ENCODE measurements at places on chromosomes 6 and 20. TPM values are rescaled to one million over a fixed set of nuclear protein-coding genes. Genes with fewer than 3 reads are reported as not detected.

GRCh38 chr20:61445741-61446140 is 193.7 kb downstream of the CDH4 start:
- H3K27me3 ChIP-seq, result no peaks in the 10 kb centered on the region
- no peaks in the 10 kb centered on the region for H3K4me1 ChIP-seq
- DNase-seq, result no peak
- H3K36me3 ChIP-seq, result no peaks in the 10 kb centered on the region

CENPQ gene
- total RNA-seq, result 17.3 TPM

- no peak overlapping the region for H3K4me3 ChIP-seq
- no peak overlapping the region for H3K27ac ChIP-seq
Observed at GRCh38 chr6:151961809-151962208, 154.3 kb downstream of the ESR1 start.

OR2H2 gene
- not detected for total RNA-seq

- H3K4me3 ChIP-seq, result no peak overlapping the region
- no peak overlapping the region for H3K27ac ChIP-seq
- H3K4me1 ChIP-seq, result peaks cover 49% of the 10 kb centered on the region
Observed at GRCh38 chr6:151400473-151400872, 9.1 kb upstream of the ZBTB2 start.

GRCh38 chr20:63532449-63532971 is 4.7 kb downstream of the PTK6 start:
- DNase-seq, result no peak
- no peaks in the 10 kb centered on the region for H3K27me3 ChIP-seq
- H3K36me3 ChIP-seq, result no peaks in the 10 kb centered on the region
- H3K4me3 ChIP-seq, result no peak overlapping the region
- no peak overlapping the region for H3K27ac ChIP-seq

- no peaks in the 10 kb centered on the region for H3K4me1 ChIP-seq
- no peaks in the 10 kb centered on the region for H3K27me3 ChIP-seq
- no peak for DNase-seq
- no peaks in the 10 kb centered on the region for H3K36me3 ChIP-seq
- H3K27ac ChIP-seq, result no peak overlapping the region
Observed at GRCh38 chr6:128569732-128570679, 49.6 kb upstream of the PTPRK start.

DNA sequence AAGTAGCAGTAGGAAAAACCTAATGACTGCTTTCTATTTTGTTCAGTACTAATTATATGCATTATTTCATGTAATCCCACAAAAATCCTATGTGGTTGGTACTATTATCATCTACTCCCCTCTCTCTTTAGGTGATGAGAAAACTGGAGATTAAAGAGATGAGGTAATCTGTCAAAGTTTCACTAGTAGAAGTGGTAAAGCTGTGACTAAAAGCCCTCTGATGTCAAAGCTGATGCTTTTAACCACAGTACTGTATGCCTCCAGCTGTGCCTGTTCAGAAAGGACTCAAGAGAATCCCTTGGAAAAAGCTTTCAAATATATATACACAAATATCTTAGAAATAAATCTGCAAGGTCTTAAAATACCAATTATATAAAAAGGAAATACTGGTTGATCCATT is 38.0 kb downstream of the PHIP start:
- H3K36me3 ChIP-seq, result peaks cover 6% of the 10 kb centered on the region
- no peak overlapping the region for H3K4me3 ChIP-seq
- H3K4me1 ChIP-seq, result peaks cover 13% of the 10 kb centered on the region
- no peak for DNase-seq

DNA sequence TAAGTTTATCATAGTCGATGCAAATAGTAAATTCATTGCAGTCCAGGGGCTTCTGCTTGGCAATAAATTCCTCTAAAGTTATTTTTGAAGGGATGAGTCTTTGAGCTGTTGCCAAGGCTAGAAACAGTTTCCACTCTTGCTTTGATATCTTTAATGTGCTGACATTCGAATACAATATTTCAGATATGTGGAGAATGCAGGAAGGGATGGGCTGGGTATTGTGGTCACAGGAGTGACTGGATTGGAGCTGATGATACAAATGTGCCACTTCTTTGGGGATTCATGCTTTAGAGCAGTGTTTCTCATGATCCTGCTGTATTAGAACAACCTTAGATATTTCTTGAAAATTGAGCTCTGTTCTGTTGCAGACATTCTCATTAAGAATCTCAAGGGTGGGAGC is 139.0 kb downstream of the PRDM13 start:
- no peaks in the 10 kb centered on the region for H3K4me1 ChIP-seq
- no peak overlapping the region for H3K27ac ChIP-seq
- H3K36me3 ChIP-seq, result no peaks in the 10 kb centered on the region
- DNase-seq, result no peak
- H3K4me3 ChIP-seq, result no peak overlapping the region

BPIFB1 gene
- total RNA-seq, result not detected

PYGB gene
- 35.7 TPM for total RNA-seq

HTR1E gene
- total RNA-seq, result not detected

DNA sequence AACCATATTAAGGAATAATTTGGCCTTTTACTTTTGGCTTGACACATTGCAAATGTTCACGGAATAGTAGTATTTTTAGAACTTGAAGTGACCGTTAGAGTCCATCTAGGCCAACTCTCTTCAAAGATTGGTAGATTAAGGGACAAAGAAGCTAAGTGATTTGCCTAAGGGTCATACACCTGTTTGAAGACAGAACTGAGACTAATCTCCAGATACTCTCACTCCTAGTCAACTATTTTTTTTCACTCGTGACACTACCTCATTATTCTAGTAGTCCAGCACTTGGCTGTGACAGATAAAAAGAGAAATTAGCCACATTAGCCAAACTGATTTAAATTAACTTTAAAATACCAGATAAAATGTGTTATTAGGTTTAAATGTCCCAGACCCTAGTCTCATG is 10.6 kb downstream of the ACSS2 start:
- peaks cover 13% of the 10 kb centered on the region for H3K4me1 ChIP-seq
- no peaks in the 10 kb centered on the region for H3K27me3 ChIP-seq
- peaks cover 3% of the 10 kb centered on the region for H3K36me3 ChIP-seq
- no peak for DNase-seq
- H3K27ac ChIP-seq, result no peak overlapping the region

DNA sequence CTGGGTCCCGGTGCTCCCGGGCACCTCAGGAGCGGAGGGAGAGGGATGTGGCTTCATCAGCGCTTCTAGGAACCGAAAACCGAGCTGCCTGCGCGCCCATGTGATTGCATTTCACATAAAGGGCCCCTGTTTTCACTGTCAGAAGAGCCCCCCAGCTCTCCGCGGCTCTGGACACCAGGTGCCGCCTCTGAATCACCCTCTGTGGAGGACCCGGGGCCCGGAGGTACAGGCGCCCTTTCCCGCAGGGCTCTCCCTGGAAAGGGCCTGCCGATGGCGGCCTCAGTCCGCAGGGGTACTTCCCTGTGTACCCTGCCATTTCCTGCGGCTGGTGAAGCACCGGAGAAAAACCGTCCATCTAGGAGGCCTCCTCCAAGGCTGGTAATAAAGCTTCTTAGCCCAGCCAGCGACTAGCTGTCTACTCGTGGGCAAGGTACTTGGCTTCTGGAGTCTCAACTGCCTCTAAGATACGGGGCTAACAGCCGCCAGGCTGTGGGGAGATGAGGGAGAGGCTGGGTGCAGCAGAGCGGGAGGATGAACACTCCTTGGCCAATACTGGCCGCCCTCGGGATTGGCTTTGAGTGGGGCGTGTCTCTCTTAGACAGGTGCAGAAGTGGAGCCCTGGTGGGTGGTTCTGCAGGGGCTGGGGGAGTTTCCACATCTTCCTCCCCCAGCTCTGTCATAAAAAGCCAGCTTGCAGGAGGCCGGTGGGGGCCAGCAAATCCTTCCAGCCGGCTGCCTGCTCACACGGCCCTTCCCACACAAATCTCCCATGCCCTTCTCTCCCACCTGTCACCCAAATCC is 1.6 kb downstream of the PPP1R16B start:
- H3K36me3 ChIP-seq, result peaks cover 11% of the 10 kb centered on the region

GRCh38 chr6:167073679-167074274 is 49.1 kb upstream of the CCR6 start:
- H3K27ac ChIP-seq, result no peak overlapping the region
- no peaks in the 10 kb centered on the region for H3K36me3 ChIP-seq
- H3K4me1 ChIP-seq, result no peaks in the 10 kb centered on the region

DNA sequence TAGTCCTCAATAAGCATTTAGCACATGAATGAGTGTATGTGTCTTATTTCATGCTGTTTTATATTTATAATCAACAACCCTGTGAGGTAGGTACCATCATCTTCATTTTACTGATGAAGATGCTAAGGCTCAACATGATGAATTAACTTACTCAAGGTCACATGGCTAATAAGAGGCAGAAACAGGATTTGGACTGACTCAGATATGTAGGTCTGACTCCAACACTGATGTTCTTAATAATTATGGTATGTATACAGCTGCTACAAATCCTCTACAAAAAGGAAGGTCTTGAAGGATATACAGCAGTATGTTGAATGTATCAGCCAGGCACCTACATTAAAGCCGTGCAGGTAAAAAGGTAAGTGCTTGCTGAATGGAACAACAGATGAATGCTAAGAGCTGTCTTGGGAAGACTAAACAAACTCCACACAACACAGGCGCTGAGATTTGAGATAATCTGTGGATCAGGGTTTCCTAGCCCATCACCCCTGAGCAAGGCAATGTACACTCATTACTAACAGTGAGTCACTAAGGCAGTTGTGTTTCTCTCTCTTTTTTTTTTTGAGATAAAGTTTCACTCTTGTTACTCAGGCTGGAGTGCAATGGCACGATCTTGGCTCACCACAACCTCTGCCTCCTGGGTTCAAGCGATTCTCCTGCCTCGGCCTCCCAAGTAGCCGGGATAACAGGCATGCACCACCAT is 31.9 kb downstream of the TTI1 start:
- no peaks in the 10 kb centered on the region for H3K27me3 ChIP-seq
- H3K36me3 ChIP-seq, result peaks cover 43% of the 10 kb centered on the region
- peaks cover 5% of the 10 kb centered on the region for H3K4me1 ChIP-seq
- H3K27ac ChIP-seq, result no peak overlapping the region
- no peak overlapping the region for H3K4me3 ChIP-seq
